A673 (cell line): ENCODE measurements at places on chromosomes 11 and 22. TPM values are rescaled to one million over a fixed set of nuclear protein-coding genes. Genes with fewer than 3 reads are reported as not detected.

HOATZ gene
- 0.58 TPM in 1 of 2 replicates, not detected in the other for total RNA-seq

ANO9 gene
- total RNA-seq = 0.26 TPM in 1 of 2 replicates, not detected in the other

OR5M3 gene
- total RNA-seq = not detected in 2 replicates

GRCh38 chr11:133945087-133945974 is 11.4 kb downstream of the IGSF9B start:
- H3K27me3 ChIP-seq = no peaks in the 10 kb centered on the region
- no peak for DNase-seq
- H3K4me3 ChIP-seq = no peak overlapping the region
- no peak overlapping the region for H3K27ac ChIP-seq

- H3K4me3 ChIP-seq = no peak overlapping the region
- no peak overlapping the region for H3K27ac ChIP-seq
- no peaks in the 10 kb centered on the region for H3K36me3 ChIP-seq
- peaks cover 9% of the 10 kb centered on the region for H3K4me1 ChIP-seq
- DNase-seq = no peak
- H3K27me3 ChIP-seq = no peaks in the 10 kb centered on the region
These were observed 22.4 kb downstream of the RPL3 start for GRCh38 chr22:39296981-39297489.

DNA sequence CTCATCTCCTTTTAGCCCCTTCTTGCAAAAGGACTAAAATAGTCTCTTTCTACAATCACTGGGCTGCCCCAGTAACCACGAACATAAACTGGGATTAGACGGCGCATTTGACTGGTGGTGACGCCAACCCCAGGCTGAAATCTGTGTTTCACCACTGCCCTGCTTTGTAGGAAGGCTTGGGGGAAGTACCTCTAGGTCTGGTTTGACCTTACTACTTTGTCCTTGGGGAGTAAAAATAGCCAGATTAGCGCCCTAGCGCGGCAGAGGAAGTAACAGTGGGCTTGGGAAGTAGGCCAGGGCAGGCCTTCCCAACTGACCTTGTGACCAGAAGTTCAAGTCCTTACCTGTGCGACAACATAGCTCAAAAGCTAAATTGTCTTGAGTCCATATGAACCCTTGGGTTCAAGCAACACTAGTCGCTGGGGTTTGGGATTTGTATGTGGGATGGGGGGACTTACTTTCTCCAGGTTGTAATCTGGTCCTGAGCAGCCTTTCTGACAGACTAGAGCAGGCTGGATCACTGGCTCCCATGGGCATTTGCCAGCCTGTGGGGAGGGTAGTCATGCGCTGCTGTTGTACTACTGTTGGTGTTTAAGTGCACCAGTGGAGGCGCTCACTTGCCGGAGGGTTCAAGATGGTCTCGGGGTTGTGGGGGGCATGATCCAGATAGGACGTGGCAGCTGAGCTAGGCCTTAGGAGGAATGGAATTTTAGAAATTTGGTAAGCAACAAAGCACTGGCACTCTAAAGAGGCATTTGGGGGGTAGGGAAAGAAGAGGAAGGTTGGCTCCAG is 953 bp upstream of the PACS1 start:
- peak overlapping the region; percentile 87 for H3K27ac ChIP-seq
- peaks cover 51% of the 10 kb centered on the region for H3K36me3 ChIP-seq
- H3K4me1 ChIP-seq = peaks cover 34% of the 10 kb centered on the region
- DNase-seq = peak; percentile 79

DNA sequence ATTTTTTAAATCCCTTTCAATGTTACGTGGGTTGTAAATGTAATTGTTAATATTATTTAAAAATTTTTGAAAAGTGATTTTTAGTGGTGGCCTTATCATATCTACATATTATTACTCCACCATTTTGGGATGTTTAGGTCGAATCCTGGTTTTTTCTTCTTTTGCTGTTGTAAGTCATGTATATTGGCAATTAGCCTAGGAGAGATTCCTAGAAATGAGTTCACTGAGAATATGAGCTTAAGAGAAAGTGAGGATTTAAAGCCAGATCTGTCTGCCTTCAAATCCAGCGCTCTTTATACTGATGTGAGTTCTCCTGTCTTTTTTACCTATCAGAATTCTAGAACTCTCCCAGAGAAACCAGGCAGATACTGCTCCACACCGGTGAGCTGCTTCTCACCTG is 56.1 kb downstream of the PTPRJ start:
- H3K27ac ChIP-seq = no peak overlapping the region
- H3K4me1 ChIP-seq = no peaks in the 10 kb centered on the region
- H3K36me3 ChIP-seq = no peaks in the 10 kb centered on the region
- no peaks in the 10 kb centered on the region for H3K27me3 ChIP-seq
- no peak overlapping the region for H3K4me3 ChIP-seq

GRCh38 chr11:85977751-85978160 is 91.1 kb downstream of the PICALM start:
- no peak overlapping the region for H3K4me3 ChIP-seq
- H3K27me3 ChIP-seq = no peaks in the 10 kb centered on the region
- DNase-seq = no peak
- no peaks in the 10 kb centered on the region for H3K4me1 ChIP-seq

- no peaks in the 10 kb centered on the region for H3K4me1 ChIP-seq
- no peak for DNase-seq
- no peak overlapping the region for H3K4me3 ChIP-seq
- H3K36me3 ChIP-seq = no peaks in the 10 kb centered on the region
These were observed 6.2 kb downstream of the SMTNL1 start for GRCh38 chr11:57543593-57543992.

DNA sequence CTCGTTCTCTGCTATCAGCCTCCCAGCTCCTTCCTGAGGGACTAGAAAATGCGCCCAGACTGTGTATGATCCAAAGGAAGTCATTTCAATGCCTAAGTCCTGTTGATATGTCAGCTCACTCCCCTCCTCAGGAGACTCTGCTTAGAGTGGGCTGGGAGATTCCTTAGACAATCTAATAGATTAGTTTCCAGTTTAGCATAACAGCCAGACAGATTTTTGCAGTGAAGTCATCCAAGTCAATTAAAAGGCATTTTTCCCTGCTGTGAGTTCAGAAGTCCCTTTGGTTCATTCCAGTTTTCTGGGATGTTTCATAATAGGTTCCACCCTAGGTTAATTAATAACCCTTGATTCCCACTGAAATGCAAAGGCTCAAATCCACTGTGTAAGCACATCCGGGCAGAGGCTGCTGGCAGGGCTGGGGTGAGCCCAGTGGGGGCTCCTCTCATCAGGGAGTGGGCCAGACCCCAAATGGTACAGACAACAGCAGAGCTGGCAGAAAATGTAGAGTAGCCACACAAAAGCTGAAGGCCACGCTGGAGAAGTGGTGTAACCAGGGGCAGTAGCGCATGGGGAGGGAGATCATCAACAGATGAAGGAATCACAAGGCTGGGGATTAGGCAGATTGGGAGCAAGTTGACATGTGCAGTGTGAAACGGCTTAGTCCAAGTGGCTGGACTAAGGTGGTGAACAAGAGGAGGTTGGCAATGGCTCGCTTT is 90.6 kb downstream of the SYN3 start:
- H3K27me3 ChIP-seq = no peaks in the 10 kb centered on the region
- no peak overlapping the region for H3K27ac ChIP-seq
- no peak overlapping the region for H3K4me3 ChIP-seq
- no peaks in the 10 kb centered on the region for H3K4me1 ChIP-seq

DNA sequence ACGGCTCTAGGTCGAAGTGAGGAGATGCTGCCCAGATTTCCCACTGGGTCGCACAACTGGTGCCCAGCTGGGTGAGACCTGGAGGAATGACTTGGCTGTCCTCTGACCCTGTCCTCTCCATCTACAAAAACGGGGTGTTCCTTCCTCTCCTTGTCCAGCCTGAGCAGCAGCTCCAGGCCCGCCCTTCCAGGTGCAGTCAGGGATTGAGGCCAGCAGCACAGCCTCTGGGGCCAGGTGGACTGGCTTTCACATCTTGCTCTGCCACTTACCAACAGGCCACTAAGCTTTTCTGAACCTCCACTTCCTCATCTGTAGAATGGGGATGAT is 91.7 kb upstream of the LMO1 start:
- no peak overlapping the region for H3K27ac ChIP-seq
- H3K4me1 ChIP-seq = no peaks in the 10 kb centered on the region
- no peak for DNase-seq

GRCh38 chr11:125443767-125444311 is 52.2 kb downstream of the FEZ1 start:
- H3K4me3 ChIP-seq = no peak overlapping the region
- H3K36me3 ChIP-seq = no peaks in the 10 kb centered on the region
- H3K27ac ChIP-seq = no peak overlapping the region

DNA sequence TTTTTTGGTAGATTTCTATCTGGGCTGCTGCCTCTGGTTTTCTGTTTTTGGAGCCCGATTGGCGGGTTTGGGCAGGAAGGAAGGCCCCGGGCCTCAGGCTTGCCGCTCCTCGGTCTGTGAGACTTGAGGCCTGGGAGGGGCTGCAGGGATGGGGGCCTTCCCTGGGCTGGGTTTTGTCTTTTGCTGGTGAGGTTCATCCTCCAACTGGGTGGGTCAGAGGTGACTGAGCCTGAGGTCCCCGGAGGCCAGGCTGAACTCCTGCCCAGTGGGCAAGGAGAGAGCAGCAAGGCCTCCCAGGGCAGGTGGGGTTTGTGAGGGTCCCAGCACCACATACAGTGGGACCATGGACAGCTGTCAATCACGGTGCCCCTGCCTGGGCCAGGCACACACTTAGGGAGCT is 15.0 kb downstream of the MPPED1 start:
- H3K27me3 ChIP-seq = peaks cover 23% of the 10 kb centered on the region
- H3K4me3 ChIP-seq = no peak overlapping the region
- no peak overlapping the region for H3K27ac ChIP-seq
- DNase-seq = no peak
- H3K4me1 ChIP-seq = no peaks in the 10 kb centered on the region
- H3K36me3 ChIP-seq = no peaks in the 10 kb centered on the region

DNA sequence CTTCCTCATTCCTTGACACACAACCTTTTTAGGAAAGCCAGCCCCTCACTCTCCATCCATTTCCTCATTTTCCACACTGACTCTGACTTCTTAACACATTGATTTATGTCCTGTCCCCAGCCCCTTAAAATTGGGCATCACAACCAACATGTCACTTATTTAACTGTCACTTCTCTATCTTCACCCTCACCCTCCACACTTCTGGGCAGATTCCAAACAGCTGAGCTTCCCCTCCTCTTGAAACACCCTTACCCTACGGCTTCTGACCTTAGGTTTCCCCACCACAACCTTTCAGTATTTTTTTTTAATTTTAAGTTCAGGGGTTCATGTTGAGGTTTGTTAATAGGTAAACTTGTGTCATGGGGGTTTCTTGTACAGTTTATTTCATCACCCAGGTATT is 696.3 kb downstream of the DLG2 start:
- H3K4me3 ChIP-seq = no peak overlapping the region
- H3K27ac ChIP-seq = no peak overlapping the region
- H3K4me1 ChIP-seq = no peaks in the 10 kb centered on the region
- no peaks in the 10 kb centered on the region for H3K36me3 ChIP-seq
- DNase-seq = no peak
- H3K27me3 ChIP-seq = peaks cover 4% of the 10 kb centered on the region
